Activated CD4-positive, alpha-beta memory T cell treated with anti-CD3 and anti-CD28 coated beads, Interleukin-2, amount 10 ng/mL, durations not matched to agents 7 days and 5 days (primary cell): ENCODE measurements at places on chromosomes 16 and 17.
A peak's percentile ranks its signal among the peaks of the same experiment; 100 is the strongest.

- DNase-seq: no peak
These were observed 157.4 kb downstream of the FOXL1 start for GRCh38 chr16:86735727-86736126.

DNA sequence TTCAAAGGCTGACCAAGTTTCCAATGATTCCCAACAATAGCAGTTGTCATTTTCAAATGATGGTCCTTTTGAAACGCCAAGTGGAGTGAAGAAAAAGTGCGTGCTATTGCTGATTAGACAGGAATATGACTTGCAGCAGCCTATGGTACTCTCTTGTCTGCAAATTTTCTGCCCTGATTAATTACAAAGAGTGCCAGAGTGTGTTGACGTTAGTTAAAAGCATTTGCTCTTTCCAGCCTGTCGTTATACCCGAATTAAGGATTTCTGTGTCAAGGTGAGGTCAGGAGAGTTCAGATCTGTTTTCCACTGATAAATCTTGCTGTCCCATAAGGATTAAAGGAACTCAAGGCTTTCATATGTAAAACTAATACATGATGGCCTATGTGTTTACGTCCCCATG, 75.0 kb upstream of the ADAMTS18 start:
- DNase-seq: no peak

GRCh38 chr17:27616414-27616813, 14.6 kb upstream of the LGALS9 start:
- no peak for DNase-seq

GRCh38 chr16:58218786-58219185, 20.9 kb upstream of the CSNK2A2 start:
- DNase-seq: no peak

DNA sequence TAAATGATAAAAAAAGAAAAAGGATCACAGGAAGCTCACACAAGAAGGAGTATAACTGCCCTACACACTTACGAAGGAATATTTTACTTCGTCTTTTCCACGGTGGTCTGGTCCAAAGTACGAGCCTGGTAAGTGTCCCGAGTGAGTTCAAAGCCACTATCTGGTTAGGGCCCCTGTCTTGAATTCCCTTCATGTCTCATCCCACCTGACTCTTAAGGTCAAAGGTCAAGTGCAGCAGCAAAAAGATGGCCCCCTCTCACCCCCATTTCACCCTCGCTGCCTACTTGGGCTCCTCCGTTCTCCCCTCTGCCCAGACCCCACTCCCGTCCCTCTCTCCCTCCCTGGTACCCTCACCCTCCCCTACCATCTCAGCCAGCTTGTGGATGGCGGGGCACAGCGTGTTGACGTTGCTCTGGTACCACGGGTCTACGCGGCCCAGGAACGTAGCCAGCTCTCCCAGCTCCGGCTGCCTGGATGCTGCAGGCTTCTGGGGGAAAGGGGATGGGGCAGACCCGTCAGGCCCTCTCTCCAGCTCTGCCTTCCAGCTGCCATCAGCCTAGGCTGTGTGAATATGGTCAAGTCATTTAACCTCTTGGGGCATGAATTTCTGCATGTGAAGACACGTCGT, 27.8 kb upstream of the MFSD6L start:
- DNase-seq: no peak

DNA sequence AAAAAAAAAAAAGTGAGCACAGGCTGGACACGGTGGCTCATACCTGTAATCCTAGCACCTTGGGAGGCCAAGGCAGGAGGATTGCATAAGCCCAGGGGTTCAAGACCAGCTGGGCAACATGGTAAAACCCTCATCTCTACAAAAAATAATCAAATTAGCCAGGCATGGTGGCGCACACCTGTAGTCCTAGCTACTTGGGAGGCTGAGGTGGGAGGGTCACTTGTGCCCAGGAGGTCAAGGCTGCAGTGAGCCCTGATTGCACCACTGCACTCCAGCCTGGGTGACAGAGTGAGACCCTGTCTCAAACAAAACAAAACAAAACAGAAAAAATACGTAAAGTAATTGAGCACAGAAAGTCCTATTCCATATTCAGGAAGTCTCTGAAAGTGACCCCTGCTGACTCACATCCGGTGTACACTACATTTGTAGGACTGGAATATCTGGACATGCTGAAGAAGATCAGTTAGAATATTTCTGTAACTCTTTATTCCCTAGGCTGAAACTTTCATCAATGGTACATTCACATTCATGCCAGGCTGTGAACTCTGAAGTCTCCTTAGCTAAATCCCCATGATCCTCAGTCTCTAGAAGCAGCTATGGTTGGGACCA, 66.0 kb upstream of the HAS3 start:
- DNase-seq: no peak

GRCh38 chr16:27945233-27945973, 118.1 kb downstream of the GSG1L start:
- DNase-seq: no peak

DNA sequence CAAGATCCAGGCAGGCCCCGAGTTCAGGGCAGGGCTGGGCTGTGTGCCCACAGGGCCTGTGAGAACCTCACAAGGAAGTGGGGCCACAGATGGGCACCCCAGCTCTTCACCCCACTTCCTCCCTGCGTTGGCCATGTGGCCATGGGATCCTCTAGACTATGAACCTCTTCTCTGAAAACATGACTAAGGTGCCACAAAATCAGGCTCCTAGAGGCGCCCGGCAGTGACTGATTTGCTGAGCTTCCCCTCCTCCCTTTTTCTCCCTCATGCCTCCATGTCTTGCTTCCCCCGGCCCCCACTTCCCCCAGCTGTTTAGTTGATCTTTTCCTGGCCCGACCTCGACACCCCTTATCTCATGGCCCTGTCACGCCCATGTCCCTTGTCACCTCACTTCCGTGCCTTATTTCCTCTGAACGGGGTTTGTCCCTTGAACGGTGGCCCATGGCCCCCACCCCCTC, 87.1 kb downstream of the KCNJ12 start:
- DNase-seq: peak; percentile 45

DNA sequence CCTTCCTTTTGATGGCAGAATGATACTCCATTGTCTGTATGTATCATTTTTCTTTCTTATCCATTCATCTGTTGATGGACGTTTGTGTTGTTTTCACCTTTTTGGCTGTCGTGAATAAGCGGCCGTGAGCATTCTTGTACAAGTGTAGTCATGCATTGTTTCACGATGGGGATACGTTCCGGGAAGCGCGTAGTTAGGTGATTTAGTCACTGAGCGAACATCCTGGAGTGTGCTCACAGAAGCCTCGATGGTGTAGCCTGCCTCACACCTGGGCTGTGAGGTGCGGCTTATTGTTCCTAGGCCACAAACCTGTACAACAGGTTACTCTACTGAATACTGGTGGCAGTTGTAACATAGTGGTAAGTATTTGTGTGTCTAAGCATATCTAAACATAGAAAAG, 136.5 kb downstream of the CMIP start:
- no peak for DNase-seq

DNA sequence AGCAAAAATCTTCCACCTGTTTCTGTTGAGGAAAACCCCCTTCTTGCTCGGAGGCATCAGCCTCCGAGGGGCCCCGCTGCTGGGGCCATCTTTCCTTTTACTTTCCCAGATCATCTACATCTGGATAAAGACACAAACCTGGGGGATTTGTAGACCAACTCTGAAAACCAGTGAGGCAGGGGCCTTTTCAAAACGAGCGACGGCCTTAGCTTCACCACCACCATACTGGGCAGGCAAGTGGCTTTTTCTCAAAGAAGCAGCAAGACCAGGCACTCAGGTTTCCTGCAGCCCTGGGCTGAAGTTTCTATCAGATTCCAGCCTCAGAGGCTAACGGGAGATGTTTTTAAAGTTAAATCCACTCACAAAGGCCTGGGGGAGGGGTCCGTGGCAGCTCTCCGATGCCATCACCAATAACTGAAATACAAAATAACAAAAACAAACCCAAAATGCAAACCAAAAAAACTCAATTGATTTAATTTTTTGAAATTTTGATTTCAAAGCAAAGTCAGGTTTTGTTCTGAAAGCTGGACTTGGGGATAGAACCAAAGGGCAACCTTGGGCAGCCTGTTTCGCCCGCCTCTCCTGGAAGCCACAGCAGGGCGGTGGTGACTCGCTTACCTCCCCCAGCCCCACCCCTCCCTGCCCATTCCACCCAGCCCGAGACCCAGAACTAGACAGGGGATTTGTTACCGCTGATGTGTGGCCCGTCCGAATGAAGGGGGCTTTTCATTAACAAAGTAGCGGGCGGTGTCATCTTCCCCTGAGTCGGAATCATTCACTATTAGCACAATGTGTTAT, 55.8 kb downstream of the SALL1 start:
- no peak for DNase-seq

GRCh38 chr17:4969047-4969550, 1.5 kb upstream of the SPAG7 start:
- peak; percentile 57 for DNase-seq

DNA sequence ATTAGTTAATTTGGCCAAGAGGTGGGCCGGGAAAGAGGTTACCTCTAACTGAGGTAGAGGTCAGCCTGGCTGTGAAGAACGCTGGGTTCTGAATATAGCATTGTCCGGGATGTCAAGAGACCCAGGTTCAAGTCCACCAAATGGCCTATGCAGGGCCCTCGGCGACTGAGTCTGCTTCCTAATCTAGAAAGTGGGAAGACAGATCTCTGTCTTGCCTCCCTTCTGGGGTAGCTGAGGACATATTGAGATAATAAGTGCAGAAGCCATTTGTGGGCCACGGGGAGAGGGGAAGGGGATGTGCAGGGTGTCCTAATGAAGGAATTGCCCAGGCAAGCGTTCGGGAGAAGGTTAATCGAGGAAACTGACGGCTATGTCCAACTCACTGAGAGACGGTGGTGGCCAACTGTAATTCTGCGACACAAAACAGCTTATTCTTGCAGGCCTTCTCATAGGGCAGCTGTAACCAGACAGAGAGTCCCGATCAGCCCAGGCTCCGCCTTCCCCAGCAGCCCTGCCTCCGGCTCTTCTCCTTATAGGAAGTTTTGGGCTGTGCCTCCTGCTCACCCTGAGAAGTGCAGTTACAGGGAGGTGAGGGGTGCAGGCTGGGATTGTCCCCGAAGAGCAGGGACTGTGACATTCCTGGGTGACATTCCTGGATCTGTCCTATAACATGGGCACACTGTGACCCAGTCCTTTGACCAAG, 15.9 kb downstream of the HASPIN start:
- DNase-seq: no peak

- DNase-seq: no peak
These were observed 68.8 kb downstream of the IRX5 start for GRCh38 chr16:54999481-54999880.

DNA sequence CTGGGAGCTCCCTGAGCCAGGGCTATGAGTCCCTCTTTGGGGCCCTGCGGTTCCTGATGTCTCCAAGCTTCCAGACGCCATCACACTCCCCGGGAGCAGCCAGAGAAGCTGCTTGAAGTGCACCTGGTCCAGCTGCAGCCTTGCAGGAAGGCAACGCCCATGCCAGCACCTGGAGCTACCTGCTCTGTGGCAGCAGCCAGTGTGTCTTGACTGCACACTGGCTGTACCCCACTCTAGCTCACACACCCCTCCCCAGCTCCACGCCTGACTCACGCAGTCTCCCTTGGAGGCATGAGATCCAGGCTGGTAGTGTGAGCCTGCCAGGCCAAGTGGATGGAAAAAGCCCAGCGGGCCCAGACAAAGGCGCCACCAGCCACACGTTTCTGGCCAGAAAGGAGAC, 63.3 kb downstream of the USP32 start:
- no peak for DNase-seq

DNA sequence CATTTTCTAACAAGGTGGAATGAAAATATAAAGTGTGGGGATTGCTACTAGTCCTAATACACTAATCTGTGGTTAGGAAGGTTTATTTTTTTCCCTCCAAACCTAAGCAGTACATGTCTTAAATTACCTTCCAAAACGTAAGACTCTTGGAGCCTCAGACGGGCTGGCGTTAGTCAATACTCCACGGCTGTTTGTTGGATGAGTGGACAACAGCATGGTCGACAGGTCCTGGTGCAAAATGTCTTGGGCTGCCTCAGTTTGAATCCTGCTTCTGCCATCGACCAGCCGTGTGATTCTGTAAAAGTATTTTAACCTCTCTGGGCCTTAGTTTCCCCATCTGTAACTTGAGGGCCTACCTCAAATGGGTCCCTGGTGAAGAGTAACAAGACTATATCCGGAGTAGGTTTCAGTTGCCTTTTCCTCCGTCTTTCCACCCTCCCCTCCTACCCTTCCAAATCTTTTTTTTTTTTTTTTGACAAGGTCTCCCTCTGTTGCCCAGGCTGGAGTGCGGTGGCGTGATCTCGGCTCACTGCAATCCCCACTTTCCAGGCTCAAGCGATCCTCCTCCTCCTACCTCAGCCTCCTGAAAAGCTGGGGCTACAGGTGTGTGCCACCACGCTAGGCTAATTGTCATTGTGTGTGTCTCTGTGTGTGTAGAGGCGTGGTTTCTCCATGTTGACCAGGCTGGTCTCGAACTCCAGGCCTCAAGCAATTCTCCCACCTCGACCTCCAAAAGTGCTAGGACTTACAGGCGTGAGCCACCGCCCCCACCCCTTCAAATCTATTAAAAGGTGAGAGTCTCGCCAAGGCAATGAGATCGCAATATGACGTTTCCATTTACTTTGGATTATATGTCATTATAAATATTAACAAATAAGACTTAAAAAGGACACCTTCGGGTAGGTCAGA, 5.8 kb downstream of the SCGB1C2 start:
- peak; percentile 10 for DNase-seq

DNA sequence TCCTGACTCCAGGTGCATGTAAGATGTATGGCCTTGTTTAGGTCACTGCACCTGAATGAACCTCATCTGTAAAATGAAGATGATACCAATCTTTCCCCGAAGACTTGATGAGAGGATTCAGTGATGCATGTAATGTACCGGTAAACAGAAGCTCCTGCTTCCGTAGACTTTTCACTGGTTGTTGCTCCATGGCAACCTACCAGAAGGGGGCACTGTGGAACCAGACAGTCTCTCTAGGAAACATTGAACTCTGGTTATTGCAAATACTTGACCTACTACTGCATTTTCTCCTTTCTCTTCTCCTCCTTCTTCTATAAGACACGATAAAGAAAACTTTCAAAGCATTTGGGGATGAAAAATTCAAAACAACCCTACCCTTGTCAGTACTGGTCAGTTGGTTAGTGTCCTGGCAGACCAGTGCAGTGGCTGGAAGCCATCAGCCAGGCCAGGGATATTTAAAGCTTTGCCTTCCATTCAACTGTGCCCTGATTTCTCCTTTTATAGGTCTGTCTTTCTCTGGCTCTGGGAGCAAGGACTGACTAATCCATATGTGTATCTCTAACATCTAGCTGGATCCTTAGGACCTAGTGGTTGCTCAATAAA, 667.4 kb upstream of the SALL1 start:
- DNase-seq: no peak

DNA sequence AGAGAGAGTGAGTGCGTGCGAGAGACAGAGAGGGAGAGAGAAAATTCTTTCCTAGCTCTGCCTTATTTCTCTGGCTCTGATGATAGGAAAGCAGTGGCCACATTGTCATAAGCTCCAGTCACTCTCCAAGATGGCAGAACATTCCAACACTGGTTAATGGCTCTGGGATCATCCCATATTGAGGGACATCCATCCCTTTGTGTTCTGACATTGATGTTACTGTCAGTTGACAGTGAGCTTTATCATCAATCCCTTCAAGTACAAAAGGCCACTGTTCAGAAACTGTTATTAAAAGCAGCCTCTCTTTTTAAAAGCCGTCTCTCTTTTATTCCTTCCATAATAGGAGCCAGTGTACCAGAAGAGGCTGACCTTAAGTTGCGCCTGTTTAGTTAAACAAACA, 1084.9 kb upstream of the RBFOX1 start:
- no peak for DNase-seq
